Activated naive CD8-positive, alpha-beta T cell treated with anti-CD3 and anti-CD28 coated beads, Interleukin-2, amount 10 ng/mL, durations not matched to agents 7 days and 5 days (primary cell): ENCODE measurements at places on chromosomes 16 and 17. TPM values are rescaled to one million over a fixed set of nuclear protein-coding genes. Genes with fewer than 3 reads are reported as not detected.

ZP2 gene
- total RNA-seq = not detected

DNA sequence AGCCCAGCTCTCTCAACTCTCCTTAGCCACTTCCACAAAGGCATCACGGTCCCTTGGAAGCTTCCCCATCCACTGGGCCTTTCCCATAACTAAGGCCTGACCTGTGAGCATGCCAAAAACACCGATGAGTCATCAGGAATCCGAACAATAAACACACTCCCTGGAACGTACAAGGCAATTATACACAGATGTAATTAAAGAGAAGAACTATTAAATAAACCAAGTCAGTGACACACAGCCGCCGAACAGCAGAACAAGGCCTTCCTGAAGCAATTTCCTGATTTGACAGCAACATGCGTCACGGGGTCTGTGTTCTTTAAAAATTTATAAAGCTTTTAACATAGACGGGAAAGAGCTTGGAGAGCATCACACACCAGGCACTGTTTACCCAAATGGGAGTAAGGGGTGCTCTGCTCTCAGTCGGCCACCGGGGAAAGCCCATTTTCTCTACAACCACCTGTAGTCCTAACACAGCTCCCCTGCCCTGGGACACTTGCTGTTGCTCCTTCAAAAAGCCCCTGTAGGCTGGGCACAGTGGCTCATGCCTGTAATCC is 29.4 kb downstream of the COG7 start:
- peaks cover 10% of the 10 kb centered on the region for H3K36me3 ChIP-seq
- H3K27ac ChIP-seq = no peak overlapping the region
- no peaks in the 10 kb centered on the region for H3K27me3 ChIP-seq
- H3K4me3 ChIP-seq = no peak overlapping the region
- DNase-seq = no peak

GRCh38 chr17:20927308-20927977 is 115.4 kb downstream of the USP22 start:
- no peaks in the 10 kb centered on the region for H3K4me1 ChIP-seq
- peaks cover 9% of the 10 kb centered on the region for H3K27me3 ChIP-seq

GRCh38 chr16:73317321-73317857 is 269.5 kb upstream of the ZFHX3 start:
- H3K4me1 ChIP-seq = no peaks in the 10 kb centered on the region
- no peak for DNase-seq
- no peak overlapping the region for H3K27ac ChIP-seq
- no peak overlapping the region for H3K4me3 ChIP-seq
- no peaks in the 10 kb centered on the region for H3K36me3 ChIP-seq

DNA sequence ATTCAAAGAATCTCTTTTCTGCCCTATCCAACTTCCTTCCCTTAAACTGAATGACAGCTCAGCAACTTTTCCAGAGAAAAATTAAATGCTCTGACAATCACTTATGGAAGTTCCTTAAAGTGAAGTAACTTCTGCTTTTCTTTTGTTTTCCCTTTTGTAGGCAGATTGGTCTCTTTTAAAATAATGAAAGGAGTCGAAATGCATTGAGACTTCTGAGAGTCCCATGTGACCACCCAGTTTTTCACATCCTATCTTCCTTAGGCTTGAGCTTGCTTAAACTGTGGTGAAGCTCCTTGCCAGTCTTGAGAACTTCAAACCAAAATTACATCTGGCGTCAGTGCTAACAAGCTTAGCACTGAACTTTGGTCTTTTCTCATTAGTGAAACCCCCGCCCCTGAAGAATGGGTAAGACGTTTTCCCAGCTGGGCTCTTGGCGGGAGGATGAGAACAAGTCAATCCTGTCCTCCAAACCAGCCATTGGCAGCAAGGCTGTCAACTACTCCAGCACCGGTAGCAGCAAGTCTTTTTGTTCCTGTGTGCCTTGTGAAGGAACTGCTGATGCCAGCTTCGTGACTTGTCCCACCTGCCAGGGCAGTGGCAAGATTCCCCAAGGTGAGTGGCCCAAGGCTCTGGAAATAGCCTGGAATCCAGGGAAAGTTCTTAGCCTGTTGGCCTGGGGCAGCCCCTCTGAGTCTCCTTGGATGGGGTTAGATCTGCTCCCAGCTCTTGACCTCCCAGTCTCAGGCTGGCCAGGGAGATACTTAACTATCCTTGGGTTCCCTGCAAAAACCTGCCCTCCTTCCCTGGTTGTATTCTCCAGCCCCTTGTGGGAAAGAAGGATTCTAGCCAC is 1.2 kb downstream of the TMEM106A start:
- H3K4me1 ChIP-seq = peaks cover 23% of the 10 kb centered on the region
- peaks cover 16% of the 10 kb centered on the region for H3K36me3 ChIP-seq

GRCh38 chr17:66123163-66123562 is 68.8 kb downstream of the CEP112 start:
- no peaks in the 10 kb centered on the region for H3K4me1 ChIP-seq
- DNase-seq = no peak
- H3K27ac ChIP-seq = no peak overlapping the region
- H3K27me3 ChIP-seq = peaks cover 7% of the 10 kb centered on the region

- DNase-seq = no peak
- H3K27ac ChIP-seq = peak overlapping the region; percentile 99
- H3K27me3 ChIP-seq = no peaks in the 10 kb centered on the region
- H3K36me3 ChIP-seq = no peaks in the 10 kb centered on the region
- peak overlapping the region; percentile 93 for H3K4me3 ChIP-seq
Observed at GRCh38 chr17:35807371-35808144, 1.7 kb upstream of the TAF15 start.

GRCh38 chr17:15659236-15659635 is 24.9 kb downstream of the TRIM16 start:
- H3K36me3 ChIP-seq = peaks cover 20% of the 10 kb centered on the region
- H3K27ac ChIP-seq = no peak overlapping the region
- peaks cover 15% of the 10 kb centered on the region for H3K4me1 ChIP-seq
- H3K4me3 ChIP-seq = no peak overlapping the region
- DNase-seq = no peak

DNA sequence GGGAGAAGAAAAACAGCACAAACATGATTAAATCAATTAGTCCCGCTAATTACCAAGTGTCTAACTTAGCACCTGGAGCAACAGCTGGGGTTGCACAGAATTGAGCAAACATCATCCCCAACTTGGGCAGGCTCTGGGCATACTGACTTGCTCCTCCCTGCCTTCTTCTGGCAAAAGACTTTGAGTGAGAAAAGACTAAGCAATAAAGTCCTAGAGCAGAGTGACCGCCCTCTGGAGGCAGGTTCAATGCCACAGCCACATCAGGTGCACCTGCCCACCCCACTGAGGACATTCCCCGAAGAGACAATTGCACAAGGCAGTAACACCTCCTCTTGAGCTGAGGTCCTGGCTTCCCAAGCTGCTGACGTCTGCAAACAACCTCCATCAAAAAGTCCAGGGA is 358.3 kb downstream of the SOX9 start:
- H3K36me3 ChIP-seq = no peaks in the 10 kb centered on the region
- no peak for DNase-seq
- H3K4me1 ChIP-seq = no peaks in the 10 kb centered on the region
- no peak overlapping the region for H3K4me3 ChIP-seq
- peaks cover 2% of the 10 kb centered on the region for H3K27me3 ChIP-seq

DNA sequence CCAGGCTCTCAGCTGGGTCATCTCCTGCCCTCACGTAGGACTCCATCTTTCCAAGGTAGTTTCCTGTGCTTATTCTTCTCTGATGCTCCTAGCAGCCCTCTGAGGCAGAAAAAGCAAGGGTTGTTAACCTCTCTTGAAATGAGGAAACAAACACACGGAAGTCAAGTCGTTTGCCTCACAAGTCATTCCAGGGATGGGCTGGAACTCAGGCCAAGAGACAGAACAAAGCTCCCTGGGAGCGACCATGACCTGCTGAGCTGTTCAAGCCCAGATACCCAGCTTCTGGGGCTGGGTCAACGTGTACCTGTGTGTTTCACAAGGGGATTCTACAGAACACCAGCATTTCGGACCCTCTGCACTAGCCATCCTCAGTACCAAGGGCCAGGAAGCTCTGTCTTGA is 28.1 kb downstream of the SRL start:
- H3K36me3 ChIP-seq = no peaks in the 10 kb centered on the region
- no peak overlapping the region for H3K4me3 ChIP-seq
- H3K27me3 ChIP-seq = peaks cover 9% of the 10 kb centered on the region
- DNase-seq = no peak
- H3K4me1 ChIP-seq = no peaks in the 10 kb centered on the region

GRCh38 chr17:61490540-61490975 is 38.3 kb downstream of the TBX4 start:
- peaks cover 2% of the 10 kb centered on the region for H3K4me1 ChIP-seq
- no peak overlapping the region for H3K27ac ChIP-seq
- no peak overlapping the region for H3K4me3 ChIP-seq
- H3K36me3 ChIP-seq = no peaks in the 10 kb centered on the region

- peak overlapping the region; percentile 100 for H3K27ac ChIP-seq
- peaks cover 17% of the 10 kb centered on the region for H3K36me3 ChIP-seq
- H3K4me3 ChIP-seq = peak overlapping the region; percentile 75
- DNase-seq = no peak
- peaks cover 63% of the 10 kb centered on the region for H3K4me1 ChIP-seq
Observed at GRCh38 chr16:27231692-27232060, 28.4 kb downstream of the KDM8 start.

DNA sequence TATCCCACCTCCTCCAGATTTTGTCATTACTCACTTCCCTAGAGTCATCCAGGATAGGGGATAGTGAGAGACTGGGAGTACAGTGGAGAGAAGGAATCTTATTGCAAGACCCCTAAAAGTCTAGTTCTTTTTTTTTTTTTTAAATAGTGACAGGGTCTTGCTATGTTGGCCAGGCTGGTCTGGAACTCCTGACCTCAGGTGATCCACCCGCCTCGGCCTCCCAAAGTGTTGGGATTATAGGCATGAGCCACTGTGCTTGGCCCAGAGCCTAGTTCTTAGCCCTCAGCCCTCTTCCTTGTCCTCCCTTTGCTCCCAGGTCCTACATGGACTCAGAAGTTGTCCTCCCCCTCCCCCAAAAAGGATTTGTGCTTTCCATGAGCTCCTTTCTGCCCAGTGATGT is 2.7 kb upstream of the CHRNB1 start:
- DNase-seq = no peak
- peaks cover 21% of the 10 kb centered on the region for H3K36me3 ChIP-seq
- peaks cover 20% of the 10 kb centered on the region for H3K27me3 ChIP-seq
- peaks cover 36% of the 10 kb centered on the region for H3K4me1 ChIP-seq
- H3K27ac ChIP-seq = no peak overlapping the region
- no peak overlapping the region for H3K4me3 ChIP-seq

- H3K27me3 ChIP-seq = no peaks in the 10 kb centered on the region
- no peak overlapping the region for H3K27ac ChIP-seq
- no peak overlapping the region for H3K4me3 ChIP-seq
- DNase-seq = no peak
- H3K4me1 ChIP-seq = no peaks in the 10 kb centered on the region
- H3K36me3 ChIP-seq = no peaks in the 10 kb centered on the region
Observed at GRCh38 chr16:12193692-12194091, 217.2 kb downstream of the SNX29 start.

- H3K4me3 ChIP-seq = peak overlapping the region; percentile 77
- H3K27ac ChIP-seq = no peak overlapping the region
- peaks cover 71% of the 10 kb centered on the region for H3K27me3 ChIP-seq
- DNase-seq = peak; percentile 53
- H3K36me3 ChIP-seq = no peaks in the 10 kb centered on the region
Observed at GRCh38 chr17:57045868-57046704, 39.0 kb upstream of the AKAP1 start.

SCNN1B gene
- not detected for total RNA-seq

DNA sequence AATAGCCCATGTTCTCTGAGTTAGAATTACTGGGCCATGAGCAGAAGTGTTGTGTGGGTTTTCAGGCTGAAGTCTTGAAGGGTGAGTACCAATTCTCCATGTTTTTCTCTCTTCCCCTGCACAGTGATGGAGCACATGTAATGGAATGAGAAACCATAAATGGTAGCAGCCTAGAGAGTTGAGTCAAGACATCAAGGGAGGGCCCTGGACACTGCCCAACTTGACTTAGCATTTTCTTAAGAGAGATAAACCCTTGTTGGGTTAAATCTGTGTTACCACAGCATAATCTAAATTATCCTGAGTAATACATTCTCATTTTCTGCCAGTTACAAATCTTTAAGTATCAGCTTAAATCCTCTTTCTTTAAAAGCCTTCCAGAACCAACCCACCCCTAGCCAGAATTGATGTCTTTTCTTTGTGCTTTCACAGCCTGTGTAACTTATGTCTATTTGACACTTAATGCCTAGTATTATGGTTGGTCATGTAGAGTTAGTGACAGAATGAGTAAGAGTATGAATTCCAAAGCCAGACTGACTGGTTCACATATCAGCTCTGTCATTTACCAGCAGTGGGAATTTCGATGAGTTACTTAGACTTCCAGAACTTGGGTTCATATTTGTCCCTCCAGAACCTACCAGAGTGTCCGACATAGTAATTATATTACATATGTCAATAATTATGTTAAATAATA is 27.0 kb upstream of the RGS9 start:
- H3K36me3 ChIP-seq = no peaks in the 10 kb centered on the region
- H3K4me1 ChIP-seq = no peaks in the 10 kb centered on the region
- H3K4me3 ChIP-seq = no peak overlapping the region
- H3K27ac ChIP-seq = no peak overlapping the region
- peaks cover 16% of the 10 kb centered on the region for H3K27me3 ChIP-seq

- no peak for DNase-seq
- H3K4me3 ChIP-seq = no peak overlapping the region
- peaks cover 6% of the 10 kb centered on the region for H3K27me3 ChIP-seq
- H3K4me1 ChIP-seq = peaks cover 5% of the 10 kb centered on the region
Observed at GRCh38 chr16:4910828-4911227, 26.1 kb downstream of the PPL start.

- H3K36me3 ChIP-seq = no peaks in the 10 kb centered on the region
- no peak overlapping the region for H3K27ac ChIP-seq
- no peaks in the 10 kb centered on the region for H3K27me3 ChIP-seq
- H3K4me3 ChIP-seq = no peak overlapping the region
Observed at GRCh38 chr16:8320131-8320530, 270.2 kb downstream of the TMEM114 start.

- DNase-seq = no peak
- H3K36me3 ChIP-seq = peaks cover 18% of the 10 kb centered on the region
- H3K4me3 ChIP-seq = peak overlapping the region; percentile 90
- H3K27ac ChIP-seq = peak overlapping the region; percentile 56
- peaks cover 37% of the 10 kb centered on the region for H3K4me1 ChIP-seq
Observed at GRCh38 chr17:81667754-81668153, 1.2 kb downstream of the CCDC137 start.

DNA sequence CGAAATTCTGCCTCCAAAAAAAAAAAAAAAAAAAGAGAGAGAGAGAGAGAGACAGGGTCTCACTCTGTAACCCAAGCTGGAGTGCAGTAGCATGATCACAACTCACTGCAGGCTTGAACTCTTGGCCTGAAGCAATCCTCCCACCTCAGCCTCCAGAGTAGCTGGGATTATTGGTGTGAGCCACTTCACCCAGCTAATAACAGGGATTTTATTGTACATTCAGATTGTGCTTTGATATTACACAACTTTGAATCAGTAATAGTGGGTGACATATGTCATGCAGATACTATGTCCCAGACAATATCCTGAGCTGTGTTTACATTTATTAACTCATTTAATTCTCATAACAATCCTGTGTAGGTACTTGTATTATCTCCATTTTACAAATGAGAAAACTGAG is 19.7 kb upstream of the DHX8 start:
- H3K27me3 ChIP-seq = peaks cover 17% of the 10 kb centered on the region
- no peak for DNase-seq
- no peak overlapping the region for H3K4me3 ChIP-seq
- no peaks in the 10 kb centered on the region for H3K4me1 ChIP-seq
